ENCODE measurements at places on chromosomes 7 and 10.

DNA sequence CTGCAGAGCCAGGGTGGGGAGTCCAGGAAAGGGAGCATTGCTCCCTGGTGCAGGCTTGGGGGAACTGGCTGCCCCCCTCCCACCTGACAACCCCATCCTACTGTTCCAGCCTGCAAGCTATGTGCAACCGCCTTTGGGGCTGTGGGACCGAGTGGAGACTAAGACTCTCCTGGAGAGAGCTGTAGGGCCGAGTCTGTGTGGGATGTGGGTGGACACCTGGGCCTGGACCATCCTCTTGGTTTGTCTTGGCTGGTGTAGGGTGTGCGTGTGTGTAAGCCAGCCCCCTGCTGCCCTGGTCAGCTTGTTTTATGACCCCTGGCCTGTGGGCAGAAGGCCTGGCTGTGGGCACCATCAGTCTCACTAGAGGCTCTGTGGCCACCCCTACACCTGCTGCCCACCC lies 1.6 kb upstream of the RAMP3 start:
- no peak for DNase-seq

DNA sequence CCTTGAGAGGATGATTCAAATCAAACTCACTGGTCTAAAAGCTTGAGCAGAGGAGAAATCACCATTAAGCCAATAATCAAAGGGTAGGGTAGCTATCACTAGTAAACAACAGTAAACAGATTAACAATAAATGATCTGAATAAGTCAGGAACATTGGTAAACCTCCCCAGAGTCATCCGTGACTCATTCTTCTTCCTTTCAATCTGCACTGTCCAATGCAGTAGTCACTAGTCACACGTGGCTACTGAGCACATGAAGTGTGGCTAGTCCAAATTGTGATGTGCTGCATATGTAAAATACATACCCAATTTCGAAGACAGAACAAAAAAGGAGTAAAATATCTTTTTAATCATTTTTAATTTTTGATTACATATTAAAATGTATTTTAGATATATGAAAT lies 64.0 kb downstream of the ERCC6 start:
- DNase-seq: no peak

GRCh38 chr7:108589874-108590273 lies 20.2 kb downstream of the DNAJB9 start:
- no peak for DNase-seq

DNA sequence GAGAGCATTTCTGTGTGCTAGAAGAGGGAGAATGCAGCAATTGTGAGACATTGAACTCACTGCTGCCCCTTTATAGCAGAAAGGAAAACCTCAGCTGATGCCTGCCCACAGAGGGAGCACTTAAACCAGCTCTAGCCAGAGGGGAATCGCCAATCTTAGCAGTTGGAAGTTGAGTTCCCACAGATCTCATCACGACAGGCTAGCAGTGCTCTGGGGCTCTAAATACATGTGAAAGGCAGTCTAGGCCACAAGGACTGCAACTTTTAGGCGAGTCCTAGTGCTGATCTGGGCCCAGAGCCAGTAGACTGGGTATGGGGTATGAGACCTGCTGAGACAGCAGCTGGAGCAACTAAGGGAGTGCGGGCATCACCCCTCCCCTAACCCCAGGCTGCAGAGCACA lies 25.2 kb upstream of the PRR15 start:
- no peak for DNase-seq

- no peak for DNase-seq
Observed at GRCh38 chr10:11168423-11169090, 150.9 kb downstream of the CELF2 start.

DNA sequence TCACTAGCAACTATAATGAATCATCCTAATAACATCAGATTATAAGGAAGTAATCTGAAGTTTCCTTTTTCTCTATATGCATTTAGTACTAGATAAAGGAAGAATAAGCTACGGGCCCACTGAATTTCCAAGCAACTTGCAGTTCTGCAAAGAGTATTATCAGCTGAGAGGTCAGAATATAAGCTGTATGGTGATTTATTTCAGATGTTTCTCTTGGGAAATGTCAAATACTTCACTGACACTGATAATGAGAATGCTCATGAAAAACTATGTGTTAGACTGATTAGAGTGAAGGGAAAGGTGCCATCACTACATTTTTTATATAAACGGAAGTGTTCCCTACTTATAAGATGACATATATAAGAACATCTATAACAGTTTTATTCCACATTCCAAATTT lies 251.2 kb upstream of the HGF start:
- DNase-seq: no peak

GRCh38 chr7:140170375-140170774 lies 6.4 kb downstream of the KDM7A start:
- DNase-seq: no peak

DNA sequence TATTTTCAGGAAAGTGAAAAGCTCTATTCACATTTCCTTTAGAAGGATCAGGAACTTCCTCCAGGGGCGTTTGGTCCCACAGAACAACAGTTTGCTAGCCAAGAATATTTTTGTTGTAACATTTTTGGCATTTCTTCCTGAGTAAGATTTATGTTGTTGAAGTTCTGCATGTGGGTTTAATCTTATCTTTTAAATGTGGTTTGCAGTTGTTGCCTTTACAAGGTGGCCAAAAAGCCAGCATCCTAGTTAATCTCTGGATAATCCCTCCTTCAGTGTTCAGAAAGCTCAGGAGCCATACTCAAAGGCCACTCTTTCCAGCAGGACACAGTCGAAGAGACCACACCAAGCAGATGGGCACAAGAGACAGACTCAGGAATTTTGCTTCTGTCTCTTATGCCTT lies 30.0 kb downstream of the SLC26A4 start:
- DNase-seq: no peak

DNA sequence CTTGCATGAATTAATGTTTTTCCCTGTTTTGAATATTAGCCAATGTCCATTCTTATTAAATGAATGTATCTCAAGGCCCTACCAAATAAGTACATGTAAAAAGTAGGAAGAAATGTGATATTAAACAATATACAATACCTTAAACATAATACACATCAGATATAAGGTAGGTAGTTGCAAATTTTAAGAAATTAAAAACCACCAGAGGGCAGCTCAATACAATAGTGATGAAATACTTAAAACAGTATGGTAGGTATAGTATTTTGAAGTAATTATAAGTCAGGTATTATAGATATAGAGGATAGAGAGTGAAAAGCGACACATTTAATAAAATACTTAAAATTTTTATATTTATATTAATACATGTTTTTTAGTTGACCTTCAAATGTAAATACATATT lies 43.6 kb upstream of the CDK14 start:
- no peak for DNase-seq

DNA sequence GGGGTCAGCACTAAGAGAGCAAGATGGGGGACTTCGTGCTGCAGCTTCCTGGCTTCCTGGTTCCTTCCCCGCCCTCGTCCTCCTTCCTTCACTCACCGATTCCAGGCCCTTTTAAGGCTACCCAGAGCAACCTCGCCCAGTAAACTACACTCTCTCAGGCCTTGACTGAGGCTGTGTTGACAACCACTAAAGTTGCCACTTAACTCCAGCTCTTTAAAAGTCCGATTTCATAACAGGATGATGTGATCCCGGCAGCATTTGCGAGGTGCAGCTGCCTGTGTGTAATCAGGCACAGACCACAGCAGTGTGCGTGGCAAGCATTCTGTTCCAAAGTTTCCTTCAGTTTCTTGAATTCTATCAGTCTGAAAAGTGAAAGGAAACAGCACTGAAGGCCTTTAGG lies 110.6 kb downstream of the RAB11FIP2 start:
- DNase-seq: no peak

- DNase-seq: no peak
Observed at GRCh38 chr7:131276748-131277147, 50.9 kb upstream of the MKLN1 start.

GRCh38 chr10:88222881-88223280 lies 359.5 kb downstream of the PTEN start:
- DNase-seq: no peak

DNA sequence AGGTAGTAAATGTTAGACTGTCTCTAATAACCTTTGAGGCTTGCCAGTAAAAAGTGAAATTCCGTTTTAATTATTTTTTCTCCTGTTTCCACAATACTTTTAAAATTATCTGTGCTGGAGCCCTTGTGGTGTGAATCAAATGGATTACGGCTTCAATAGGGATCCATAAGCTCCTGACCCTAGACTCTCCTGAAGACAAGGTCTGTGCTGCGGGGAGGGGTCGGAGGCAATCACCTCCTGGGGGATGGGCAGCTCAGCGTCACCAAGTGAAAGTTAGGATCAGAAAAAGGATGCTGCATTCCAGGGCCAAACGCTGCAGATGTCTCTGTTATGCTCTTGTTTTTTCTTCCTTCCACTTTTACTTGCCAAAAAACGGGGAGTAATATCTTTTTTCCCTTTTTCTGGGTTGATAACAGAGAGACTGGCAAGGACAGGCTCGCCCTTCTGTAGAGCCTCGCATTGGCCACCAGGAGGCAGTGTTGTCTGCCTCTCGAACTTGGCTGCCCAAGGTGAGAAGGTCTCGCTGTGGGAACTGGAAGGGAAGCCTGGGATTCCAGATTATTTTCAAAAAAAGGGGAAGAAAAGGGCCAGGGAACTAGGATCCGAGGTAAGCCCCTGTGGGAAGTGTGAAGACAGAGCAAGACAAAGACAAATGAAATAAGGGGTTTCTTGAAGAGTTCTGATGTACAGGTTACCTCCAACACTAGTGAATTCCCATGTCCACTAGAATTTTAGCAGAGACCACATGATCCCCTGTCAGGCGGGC lies 621.9 kb downstream of the ACTR3B start:
- DNase-seq: peak; percentile 38

DNA sequence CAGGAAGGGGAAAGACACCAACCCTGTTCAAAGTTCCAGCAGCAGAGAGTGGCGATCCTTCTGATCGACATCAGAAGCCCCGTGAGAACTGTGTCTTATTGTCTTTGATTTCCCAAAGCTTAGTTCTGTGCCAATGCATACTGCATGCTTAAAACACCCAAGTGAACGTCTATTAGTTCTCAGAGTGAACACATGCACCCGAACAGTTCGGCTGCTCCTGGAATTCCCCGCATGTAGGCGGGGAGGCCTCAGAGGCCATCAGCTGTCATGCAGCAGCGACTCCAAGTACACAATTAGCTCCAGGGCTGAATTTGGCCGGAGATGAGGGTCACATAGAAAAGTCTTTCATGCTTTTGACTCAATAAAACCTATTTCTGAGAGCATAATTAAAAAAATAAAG lies 276.9 kb downstream of the ZMYND11 start:
- DNase-seq: no peak

DNA sequence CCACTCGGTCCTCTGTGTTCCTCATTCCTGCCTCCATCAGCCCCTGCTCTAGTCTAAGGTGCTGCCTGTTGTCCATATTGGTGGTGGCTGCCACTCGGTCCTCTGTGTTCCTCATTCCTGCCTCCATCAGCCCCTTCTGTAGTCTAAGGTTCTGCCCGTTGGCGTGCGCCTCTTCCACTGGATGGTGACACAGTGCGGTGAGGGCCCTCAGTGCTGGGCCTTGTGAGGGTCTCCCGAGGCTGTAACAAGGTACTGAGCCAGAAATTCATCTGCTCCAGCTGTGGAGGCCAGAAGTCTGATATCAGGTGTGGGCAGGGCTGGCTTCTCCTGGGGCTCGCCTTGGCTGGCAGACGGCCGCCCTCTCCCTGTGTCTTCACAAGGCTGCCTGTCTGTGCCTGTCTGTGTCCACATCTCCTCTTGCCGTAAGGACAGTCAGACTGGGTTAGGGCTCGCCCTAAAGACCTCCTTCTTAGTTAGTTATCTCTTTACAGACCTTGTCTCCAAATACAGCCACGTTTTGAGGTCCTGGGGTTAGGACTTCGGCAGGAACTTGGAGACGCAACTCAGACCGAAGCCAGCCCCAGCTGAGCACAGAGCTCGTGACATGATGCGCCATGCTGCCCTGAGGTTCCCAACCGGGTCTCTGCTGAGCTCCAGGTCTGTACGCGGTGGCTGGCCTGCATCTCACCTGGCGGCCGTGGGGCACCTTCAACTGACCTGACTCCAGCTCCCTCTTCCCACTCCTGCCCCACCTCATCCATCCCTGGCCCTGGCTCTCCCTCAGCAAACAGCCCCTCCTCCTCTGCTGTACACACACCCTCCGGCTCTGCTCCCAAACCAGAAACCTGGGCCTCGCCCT lies 181.4 kb upstream of the SHH start:
- DNase-seq: no peak

- DNase-seq: no peak
Observed at GRCh38 chr7:2980401-2981102, 63.1 kb downstream of the CARD11 start.

- no peak for DNase-seq
Observed at GRCh38 chr10:129945941-129946760, 17.9 kb downstream of the EBF3 start.

- no peak for DNase-seq
Observed at GRCh38 chr7:7672545-7673239, 32.1 kb downstream of the UMAD1 start.

DNA sequence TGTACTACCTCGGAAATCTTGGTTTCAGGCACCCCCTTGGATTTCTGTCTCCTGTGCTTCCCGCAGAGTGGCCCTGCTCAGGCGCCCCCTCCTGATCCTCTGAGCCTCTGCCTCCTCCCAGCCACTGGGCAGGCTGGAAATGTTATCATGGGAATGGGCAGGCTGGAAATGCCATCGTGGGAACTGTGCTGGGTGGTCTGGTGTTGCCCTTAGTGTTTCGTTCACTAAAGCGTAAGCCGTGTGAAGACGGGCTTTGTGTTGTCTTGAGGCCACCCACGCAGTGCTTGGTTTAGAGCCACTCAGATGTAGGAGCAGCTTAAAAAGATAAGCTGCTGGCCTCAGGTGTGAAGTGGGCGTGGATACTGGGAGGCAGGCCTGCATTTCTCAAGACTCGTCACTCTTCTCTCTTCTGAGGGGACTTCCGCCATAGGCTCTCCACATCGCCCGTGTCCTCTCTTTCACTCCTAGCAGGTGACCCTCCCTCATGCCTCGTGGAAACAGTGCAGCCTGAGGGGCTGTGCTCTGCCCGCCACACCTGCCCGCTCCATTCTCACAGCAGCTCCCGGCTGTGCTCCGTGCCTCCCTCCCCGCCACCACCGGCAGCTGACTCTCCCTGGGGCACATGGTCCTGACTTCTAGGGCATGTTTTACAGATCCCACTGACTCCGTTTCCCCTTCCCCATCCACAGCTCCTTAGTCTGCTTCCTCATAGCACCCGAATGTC lies 28.5 kb downstream of the PPP2R2D start:
- DNase-seq: no peak

- DNase-seq: peak; percentile 95
Observed at GRCh38 chr7:155205368-155206317, 92.0 kb upstream of the INSIG1 start.

GRCh38 chr10:63628526-63629362 lies 107.5 kb downstream of the REEP3 start:
- no peak for DNase-seq

- no peak for DNase-seq
Observed at GRCh38 chr10:91593834-91594233, 39.0 kb downstream of the PPP1R3C start.

GRCh38 chr7:104826135-104826534 lies 187.9 kb upstream of the KMT2E start:
- no peak for DNase-seq

GRCh38 chr10:124898471-124898870 lies 43.5 kb upstream of the ZRANB1 start:
- no peak for DNase-seq

GRCh38 chr7:47233996-47234395 lies 347.9 kb downstream of the TNS3 start:
- DNase-seq: no peak

GRCh38 chr7:27071622-27072390 lies 24.0 kb downstream of the HOXA1 start:
- no peak for DNase-seq

GRCh38 chr7:156662277-156662676 lies 21.7 kb downstream of the RNF32 start:
- no peak for DNase-seq
